Activated T-helper 17 cell treated with anti-CD3 and anti-CD28 coated beads, Interleukin-2, amount 50 U/mL, for 72 hours (primary cell): ENCODE measurements at places on chromosomes 16 and 17. TPM values are rescaled to one million over a fixed set of nuclear protein-coding genes. Genes with fewer than 3 reads are reported as not detected.

PLEKHH3 gene
- total RNA-seq = 0.61 TPM

CACNG5 gene
- not detected for total RNA-seq

PIPOX gene
- 5.6 TPM for total RNA-seq

HSF5 gene
- 2.6 TPM for total RNA-seq

PMP22 gene
- total RNA-seq = not detected

PRR29 gene
- total RNA-seq = 2.9 TPM
